ENCODE measurements at places on chromosomes 4 and X. TPM values are rescaled to one million over a fixed set of nuclear protein-coding genes. Genes with fewer than 3 reads are reported as not detected.

Gene CXorf58
- not detected for total RNA-seq

Gene MAGEC2
- not detected for total RNA-seq

Gene NEUROG2
- total RNA-seq: not detected

Gene EDA
- 6.1 TPM for total RNA-seq

Gene TSPAN6
- total RNA-seq: 7.2 TPM

Gene CPLX1
- total RNA-seq: 0.85 TPM

Gene CXorf49
- total RNA-seq: not detected

Gene CPZ
- total RNA-seq: 6.1 TPM

Gene FGF2
- total RNA-seq: 50.2 TPM

Data from thoracic aorta (tissue), 2 donors.